Left colon (tissue), 2 donors: ENCODE measurements at places on chromosomes 11 and 22. TPM values are rescaled to one million over a fixed set of nuclear protein-coding genes. Genes with fewer than 3 reads are reported as not detected.

FOLR3 gene
- total RNA-seq: not detected

ABCC8 gene
- 4.1 TPM for total RNA-seq

TMPRSS6 gene
- total RNA-seq: 0.56 TPM

KCNJ11 gene
- total RNA-seq: 6.9 TPM

P2RY2 gene
- 14.5 TPM for total RNA-seq

MYO7A gene
- total RNA-seq: 4.8 TPM

CD6 gene
- 0.67 TPM for total RNA-seq

IGLL1 gene
- not detected for total RNA-seq

LIPT2 gene
- 2.5 TPM for total RNA-seq

HORMAD2 gene
- not detected for total RNA-seq

BRSK2 gene
- 0.53 TPM for total RNA-seq

CCDC15 gene
- 1.2 TPM for total RNA-seq

PRR33 gene
- total RNA-seq: not detected

RAG2 gene
- total RNA-seq: not detected

KRTAP5-1 gene
- not detected for total RNA-seq

- DNase-seq: no peak
These were observed 7.7 kb upstream of the SLC1A2 start for GRCh38 chr11:35427071-35427470.

DNA sequence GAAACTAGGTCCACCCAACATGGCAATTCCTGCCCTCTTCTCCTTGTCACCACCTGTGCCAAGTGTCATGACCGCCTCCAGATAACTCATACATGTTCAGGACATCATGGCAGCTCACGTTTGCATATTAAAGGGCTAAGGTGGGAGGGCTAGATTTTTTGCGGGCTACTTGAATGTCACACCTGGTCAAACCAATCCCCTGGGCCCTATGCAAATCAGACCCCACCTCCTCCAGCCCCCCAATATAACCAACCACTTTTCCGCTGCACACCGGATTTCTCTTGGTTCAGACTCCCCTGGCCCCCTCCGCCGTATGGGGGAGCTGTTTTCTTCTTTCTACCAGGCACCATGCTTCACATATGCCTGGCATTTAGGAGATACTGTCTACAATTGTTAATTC is 12.6 kb downstream of the UPB1 start:
- no peak for DNase-seq

GRCh38 chr22:19880786-19881569 is 26.3 kb upstream of the GNB1L start:
- no peak for DNase-seq

- DNase-seq: no peak
These were observed 78.0 kb downstream of the RCN1 start for GRCh38 chr11:32168924-32169323.

GRCh38 chr22:41579997-41580355 is 9.7 kb downstream of the PMM1 start:
- no peak for DNase-seq

GRCh38 chr11:111253131-111253530 is 7.6 kb downstream of the POU2AF2 start:
- DNase-seq: no peak

DNA sequence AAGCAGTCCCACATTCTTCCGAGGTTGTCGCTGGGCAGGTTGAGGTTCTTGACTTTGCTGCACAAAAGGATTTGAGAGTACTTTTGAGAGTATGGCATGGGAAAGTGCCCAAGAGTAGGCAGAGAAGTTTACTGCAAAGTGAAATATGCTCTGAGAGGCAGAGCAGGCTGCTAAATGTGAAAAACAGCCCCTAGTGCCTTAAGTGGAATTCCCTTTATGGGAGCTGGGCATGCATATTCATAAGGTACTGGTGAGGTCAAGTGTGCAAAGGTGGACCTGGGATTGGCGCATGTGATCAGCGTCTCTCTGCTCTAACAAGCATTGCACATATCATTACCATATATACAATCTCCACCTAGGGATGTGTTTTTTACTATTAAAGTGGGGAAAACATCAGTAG is 12.0 kb upstream of the APOL4 start:
- DNase-seq: no peak

DNA sequence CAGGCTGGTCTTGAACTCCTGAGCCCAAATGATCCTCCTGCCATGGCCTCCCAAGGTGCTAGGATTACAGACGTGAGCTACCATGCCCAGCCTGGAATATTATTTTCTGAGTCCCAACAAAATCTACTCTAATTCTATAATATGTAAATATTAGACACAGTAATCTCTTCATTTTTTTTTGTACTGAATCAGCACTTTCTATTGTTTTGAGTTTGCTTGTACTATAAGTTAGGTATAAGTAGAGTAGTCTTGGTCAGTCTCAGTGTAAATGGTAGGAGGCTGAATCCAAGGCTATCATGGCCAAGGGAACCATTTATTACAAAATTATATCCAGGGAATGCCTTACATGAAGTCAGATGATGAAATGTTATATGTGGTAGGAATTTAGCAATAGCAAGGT is 19.6 kb upstream of the OR6X1 start:
- no peak for DNase-seq

DNA sequence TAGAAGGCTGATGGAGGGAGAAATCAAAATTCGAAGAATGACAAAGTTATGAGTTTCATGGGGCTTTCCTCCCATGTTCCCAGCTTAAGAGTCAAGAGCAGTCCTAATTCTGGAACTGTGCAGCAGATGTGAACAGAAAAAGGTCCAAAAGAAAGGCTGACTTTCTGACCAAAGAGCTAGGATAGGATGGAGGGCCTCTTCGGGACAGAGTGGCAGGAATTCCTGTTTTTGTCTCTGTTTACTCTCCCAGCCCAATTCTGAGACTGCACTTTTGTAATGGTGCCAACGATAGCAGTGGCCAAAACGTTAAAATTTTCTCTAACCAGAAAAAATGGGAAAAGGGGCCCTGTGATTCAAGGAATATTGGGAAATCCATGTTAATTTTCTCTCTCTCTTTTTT is 193.6 kb downstream of the EFCAB6 start:
- DNase-seq: no peak

DNA sequence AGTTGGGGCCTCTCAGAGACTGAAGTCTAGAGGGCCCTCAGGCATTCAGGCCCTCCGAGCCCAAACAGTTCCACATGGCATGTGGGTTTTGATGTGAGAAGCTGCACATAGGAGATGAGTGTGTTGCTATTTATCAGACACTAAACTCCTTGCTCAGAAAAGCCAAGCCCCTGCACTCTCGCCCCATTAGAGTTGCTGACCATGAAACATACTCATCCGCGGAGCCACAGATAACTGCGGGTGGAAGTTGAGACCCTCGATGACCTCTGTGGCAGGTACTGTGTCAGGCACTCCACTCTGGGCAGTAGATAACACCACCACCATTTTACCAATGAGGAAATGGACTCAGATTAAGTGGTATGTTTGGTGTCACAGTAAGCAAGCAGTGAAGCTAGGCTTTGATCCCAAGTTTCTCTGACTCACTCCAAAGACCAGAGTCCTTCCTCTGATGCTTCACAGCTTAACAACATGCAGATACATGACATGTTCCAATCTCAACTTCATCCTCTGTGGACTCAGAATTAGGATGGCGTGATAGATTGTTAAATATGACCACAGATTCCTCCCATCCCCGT is 202.1 kb downstream of the ADAMTS15 start:
- no peak for DNase-seq

- no peak for DNase-seq
These were observed 12.0 kb downstream of the TRIOBP start for GRCh38 chr22:37708580-37709444.

GRCh38 chr22:23251445-23252093 is 71.3 kb downstream of the BCR start:
- DNase-seq: no peak

GRCh38 chr11:12157241-12157661 is 46.9 kb downstream of the MICAL2 start:
- peak; percentile 1 for DNase-seq

- DNase-seq: peak; percentile 63
These were observed 1.1 kb upstream of the PLXNB2 start for GRCh38 chr22:50308597-50308935.

GRCh38 chr11:8693555-8693954 is 11.0 kb downstream of the RPL27A start:
- DNase-seq: no peak

- no peak for DNase-seq
These were observed 47.6 kb downstream of the HEPHL1 start for GRCh38 chr11:94068764-94069163.

GRCh38 chr11:117595440-117595839 is 201.6 kb downstream of the DSCAML1 start:
- no peak for DNase-seq

- DNase-seq: no peak
These were observed 10.7 kb downstream of the IL17RA start for GRCh38 chr22:17095538-17095937.

DNA sequence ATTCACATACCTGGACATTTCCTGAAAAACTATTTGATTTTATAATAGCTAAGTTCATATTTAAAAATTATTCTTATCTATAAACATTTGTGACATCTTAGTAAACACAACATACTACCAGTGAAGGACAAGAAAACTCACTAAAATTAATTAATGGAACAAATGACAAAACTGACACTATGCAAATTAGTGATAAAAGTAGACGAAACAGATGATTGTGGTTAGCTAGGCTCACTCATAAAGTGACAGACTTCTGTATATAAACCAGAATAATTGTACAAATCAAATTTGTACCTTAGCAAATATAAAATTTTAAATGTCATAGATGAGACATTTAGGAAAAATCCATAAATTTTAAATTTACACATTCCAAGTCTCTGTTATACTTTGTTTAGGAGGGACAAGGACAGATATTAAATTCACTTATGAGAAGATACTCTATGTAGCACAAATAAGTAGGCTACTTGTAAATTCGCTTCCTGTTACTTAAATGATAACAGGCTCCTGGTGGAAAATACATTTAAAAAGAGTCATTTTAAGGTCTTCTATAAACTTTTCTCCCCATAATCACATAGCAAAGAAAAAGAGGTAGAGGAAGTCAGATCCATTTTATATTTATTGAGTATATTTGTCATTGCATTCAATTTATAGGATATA is 81.2 kb downstream of the KIF18A start:
- DNase-seq: no peak

- no peak for DNase-seq
These were observed 70.5 kb downstream of the RPUSD4 start for GRCh38 chr11:126140926-126141280.

- DNase-seq: peak; percentile 79
These were observed 9.1 kb downstream of the LMF2 start for GRCh38 chr22:50498322-50498890.

GRCh38 chr11:11813288-11813962 is 28.3 kb upstream of the USP47 start:
- no peak for DNase-seq

DNA sequence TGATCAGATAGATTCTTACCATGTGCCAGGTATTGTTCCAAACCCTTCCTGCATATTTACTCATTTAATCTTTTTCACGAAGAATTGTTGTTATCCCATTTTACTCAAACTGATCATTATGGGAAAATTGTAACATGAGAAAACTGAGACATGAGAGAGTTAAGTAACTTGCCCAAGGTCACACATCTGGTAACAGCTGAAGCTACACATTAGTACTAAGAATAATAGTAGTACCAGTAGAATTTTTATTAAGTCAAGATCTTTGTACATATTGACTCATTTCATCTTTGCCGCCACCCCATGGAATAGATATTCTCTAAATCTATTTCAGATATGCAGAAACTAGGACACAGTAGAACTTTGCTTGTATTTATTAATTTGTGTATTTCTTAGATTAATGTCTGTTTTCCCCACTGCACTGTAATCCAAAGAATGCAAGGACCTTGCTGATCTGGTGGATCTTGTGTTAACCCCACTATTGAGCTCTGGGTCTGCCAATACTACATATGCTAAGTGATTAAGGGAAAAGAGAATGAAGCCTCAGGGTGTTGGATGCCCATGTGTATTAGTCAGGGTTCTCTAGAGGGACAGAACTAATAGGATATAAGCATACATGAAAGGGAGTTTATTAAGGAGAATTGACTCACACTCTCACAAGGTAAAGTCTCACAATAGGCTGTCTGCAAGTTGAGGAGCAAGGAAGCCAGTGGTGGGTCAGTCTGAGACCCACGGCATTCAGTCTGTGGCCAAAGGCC is 72.8 kb downstream of the PARVA start:
- no peak for DNase-seq

- DNase-seq: no peak
These were observed 572.3 kb upstream of the RAG2 start for GRCh38 chr11:37170311-37170710.

DNA sequence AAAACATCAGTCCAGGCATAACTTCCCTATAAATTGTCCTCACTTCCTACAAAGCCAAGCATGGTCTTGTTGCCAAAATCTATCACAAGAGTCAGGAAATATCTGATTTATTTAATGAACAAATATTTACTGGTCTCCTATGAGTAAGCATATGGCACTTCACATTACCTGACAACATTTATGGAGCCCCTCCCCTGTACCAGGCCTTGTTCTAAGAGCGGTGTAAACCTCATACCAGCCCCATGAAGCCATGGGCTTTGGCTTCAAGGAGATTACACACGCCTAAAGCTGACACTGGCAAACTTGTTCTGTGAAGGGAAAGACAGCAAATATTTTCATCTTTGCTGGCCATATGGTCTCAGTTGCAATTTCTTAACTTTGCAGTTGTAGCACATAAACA is 43.0 kb upstream of the EIF3D start:
- no peak for DNase-seq

DNA sequence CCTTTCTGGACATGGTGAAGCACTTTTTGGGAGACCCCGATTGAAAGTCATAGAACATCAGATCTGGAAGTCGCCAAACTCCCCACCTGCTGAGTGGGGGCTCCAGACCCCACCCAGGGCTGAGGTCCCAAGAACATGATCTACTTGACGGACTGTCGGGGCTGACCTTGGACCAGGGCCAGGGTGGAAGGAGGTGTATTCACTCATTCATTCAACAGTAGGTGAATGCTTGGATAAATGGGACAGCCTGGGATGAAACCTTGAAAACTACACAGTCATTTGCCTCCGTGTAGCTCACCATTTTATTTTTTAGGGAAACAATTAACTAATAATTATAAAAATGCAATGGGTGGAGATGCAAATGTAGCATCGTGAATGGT is 629.0 kb downstream of the BRD1 start:
- peak; percentile 8 for DNase-seq

DNA sequence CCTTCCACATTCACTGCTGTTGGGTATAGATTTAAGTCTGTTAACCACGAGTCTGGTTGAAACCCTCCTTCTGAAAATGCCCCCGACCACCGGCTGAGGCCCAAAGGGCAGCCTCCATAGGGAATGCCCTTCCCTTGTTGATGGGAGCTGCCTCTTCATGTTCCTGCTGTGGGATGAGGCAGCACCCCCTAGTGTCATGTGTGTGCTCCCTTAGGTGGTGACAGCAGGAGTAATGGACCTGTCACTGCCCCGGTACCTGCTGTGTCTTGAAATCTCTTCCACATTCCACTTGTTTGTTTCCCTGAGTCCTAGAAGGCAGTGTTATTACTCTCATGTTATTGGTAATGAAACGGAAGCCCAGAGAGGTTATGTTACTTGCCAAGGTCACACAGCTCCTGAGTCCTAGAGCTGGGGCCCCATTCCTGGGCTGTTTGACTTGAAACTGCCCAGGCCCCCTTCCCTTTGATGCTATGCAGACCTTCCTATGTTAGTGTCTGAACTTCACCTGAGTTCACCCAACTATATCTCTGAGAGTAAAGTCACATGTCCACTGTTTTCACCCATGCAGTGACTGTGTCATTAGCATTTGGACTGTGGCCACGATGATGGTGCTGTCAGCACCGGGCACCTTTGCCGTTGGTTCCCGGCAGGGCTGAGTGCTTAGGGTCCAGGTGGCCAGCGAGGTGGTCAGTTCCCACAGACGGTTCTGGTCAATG is 234.3 kb downstream of the TBC1D22A start:
- DNase-seq: no peak

GRCh38 chr11:126011265-126011664 is 51.4 kb downstream of the CDON start:
- DNase-seq: no peak
